Lower lobe of right lung (tissue), 2 donors: ENCODE measurements at places on chromosomes 7 and 10. TPM values are rescaled to one million over a fixed set of nuclear protein-coding genes. Genes with fewer than 3 reads are reported as not detected.
A peak's percentile ranks its signal among the peaks of the same experiment; 100 is the strongest.

DNA sequence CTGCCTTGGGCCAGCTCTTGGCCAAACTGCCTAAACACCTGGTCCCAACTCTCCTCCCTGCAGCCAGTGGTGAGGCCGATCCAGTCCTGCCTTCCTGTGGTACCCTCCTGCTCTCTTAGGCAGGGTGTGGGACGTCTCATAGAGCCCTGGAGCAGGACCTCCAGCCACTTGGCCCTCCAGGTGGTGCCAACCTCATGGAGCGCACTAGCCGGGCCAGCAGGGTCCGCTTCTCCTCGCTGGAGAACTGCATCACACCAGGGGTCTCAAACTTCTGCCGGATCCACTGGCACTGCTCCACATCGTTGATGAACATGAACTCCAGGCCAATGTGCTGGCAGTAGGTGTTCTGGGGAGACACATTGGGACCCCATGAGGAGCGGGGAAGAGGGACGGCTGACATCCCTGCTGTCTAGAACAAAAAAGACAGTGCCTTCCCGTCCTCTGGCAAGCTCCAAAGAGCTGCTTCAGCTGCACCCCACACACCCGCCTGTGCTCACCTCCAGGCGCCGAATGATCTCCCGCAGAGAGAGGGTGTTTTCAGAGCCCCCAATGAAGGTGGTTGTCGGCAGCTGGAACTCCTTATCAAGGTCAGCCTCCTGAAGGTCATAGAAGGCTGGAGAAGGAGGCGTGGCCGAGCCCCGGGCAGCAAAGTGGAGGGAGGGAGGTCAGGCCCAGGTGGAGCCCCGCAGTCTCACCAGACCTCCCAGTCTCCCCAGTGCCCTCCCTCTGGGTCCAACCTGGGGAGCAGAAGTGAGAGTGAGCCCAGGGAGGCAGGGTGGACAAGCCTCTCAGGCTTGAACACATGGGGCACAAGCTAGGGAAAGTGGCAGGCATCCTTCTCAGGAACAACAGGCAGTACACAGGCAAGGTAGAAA lies 10.2 kb downstream of the OGDHL start:
- DNase-seq: no peak
- H3K4me1 ChIP-seq: no peaks in the 10 kb centered on the region
- H3K27me3 ChIP-seq: peaks cover 13% of the 10 kb centered on the region
- H3K27ac ChIP-seq: no peak overlapping the region

GRCh38 chr7:142853739-142854371 lies 1.0 kb upstream of the EPHB6 start:
- DNase-seq: peak; percentile 85
- H3K27me3 ChIP-seq: peaks cover 10% of the 10 kb centered on the region
- peak overlapping the region; percentile 59 for H3K4me3 ChIP-seq
- H3K4me1 ChIP-seq: peaks cover 22% of the 10 kb centered on the region
- H3K27ac ChIP-seq: peak overlapping the region; percentile 74
- H3K36me3 ChIP-seq: no peaks in the 10 kb centered on the region

GRCh38 chr10:102917314-102917961 lies 656 bp upstream of the CNNM2 start:
- peaks cover 4% of the 10 kb centered on the region for H3K27me3 ChIP-seq
- peak; percentile 90 for DNase-seq
- peak overlapping the region; percentile 84 for H3K27ac ChIP-seq
- H3K36me3 ChIP-seq: no peaks in the 10 kb centered on the region

Gene RBM20
- total RNA-seq: 1.0 TPM

- H3K4me3 ChIP-seq: no peak overlapping the region
- no peaks in the 10 kb centered on the region for H3K4me1 ChIP-seq
- H3K27ac ChIP-seq: no peak overlapping the region
- no peaks in the 10 kb centered on the region for H3K27me3 ChIP-seq
These were observed 283.4 kb downstream of the GFRA1 start for GRCh38 chr10:115989621-115990020.

Gene SLC39A12
- 0.41 TPM for total RNA-seq
